ENCODE measurements at places on chromosomes 7 and 10.

- DNase-seq = no peak
Observed at GRCh38 chr7:148398844-148399365, 191.7 kb upstream of the C7orf33 start.

DNA sequence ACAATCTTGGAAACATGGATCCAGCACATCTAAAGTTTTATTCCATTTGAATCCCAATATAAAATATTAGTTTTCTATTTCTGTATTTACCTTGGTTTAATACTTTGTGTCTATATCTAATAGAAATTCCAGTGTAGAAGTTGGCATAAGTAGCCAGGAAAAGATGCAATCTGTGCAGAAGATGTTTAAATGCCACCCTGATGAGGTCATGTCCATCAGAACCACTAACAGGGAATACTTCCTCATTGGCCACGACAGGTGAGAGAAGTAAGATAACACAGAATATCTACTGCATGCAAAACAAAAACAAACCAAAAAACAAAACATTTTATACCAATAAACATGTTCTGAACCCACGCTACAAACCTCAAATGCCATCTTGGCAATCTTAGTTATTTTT lies 15.7 kb downstream of the PLEKHS1 start:
- no peak for DNase-seq

DNA sequence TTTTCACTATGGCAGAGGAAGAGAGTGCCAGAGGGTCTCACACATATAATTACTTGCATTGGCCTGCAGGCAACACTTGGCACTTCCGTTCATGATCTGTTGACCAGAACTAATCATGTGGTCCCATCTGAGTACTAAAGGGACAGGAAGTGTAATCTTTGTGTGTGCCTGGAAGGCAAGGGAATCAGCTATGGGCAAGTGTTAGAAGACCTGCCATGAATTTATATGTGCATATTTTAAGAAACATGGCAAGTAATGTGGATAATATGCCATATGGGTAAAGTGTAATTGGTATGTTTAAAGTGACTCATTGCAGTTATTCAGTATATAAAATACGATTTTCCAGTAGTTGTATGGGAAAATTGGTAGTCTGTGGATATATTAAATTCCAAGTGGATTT lies 46.1 kb downstream of the CCSER2 start:
- no peak for DNase-seq

GRCh38 chr10:100847440-100847839 lies 65.3 kb upstream of the SLF2 start:
- DNase-seq = no peak

DNA sequence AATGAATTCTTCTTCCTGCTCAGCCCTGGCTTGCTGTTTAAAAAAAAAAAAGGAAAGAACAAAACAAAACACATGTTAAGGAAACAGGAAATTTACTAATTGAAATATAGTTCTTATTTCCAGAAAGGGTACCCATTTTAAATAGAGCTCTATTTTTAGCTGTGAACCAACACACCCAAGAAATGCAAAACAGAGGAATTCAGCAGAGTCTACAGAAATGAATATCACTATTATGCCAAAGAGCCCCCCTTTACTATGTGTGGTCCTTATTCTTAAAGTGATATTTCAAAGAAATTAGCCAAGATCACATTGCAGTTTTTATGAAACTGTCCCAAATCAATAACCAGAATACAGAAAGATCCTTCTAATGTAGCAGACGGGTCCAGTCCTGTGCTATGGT lies 53.7 kb downstream of the CCDC6 start:
- DNase-seq = no peak

- peak; percentile 61 for DNase-seq
Observed at GRCh38 chr10:15167411-15168290, 842 bp downstream of the NMT2 start.

- DNase-seq = no peak
Observed at GRCh38 chr10:122327237-122328206, 47.0 kb upstream of the PLEKHA1 start.

DNA sequence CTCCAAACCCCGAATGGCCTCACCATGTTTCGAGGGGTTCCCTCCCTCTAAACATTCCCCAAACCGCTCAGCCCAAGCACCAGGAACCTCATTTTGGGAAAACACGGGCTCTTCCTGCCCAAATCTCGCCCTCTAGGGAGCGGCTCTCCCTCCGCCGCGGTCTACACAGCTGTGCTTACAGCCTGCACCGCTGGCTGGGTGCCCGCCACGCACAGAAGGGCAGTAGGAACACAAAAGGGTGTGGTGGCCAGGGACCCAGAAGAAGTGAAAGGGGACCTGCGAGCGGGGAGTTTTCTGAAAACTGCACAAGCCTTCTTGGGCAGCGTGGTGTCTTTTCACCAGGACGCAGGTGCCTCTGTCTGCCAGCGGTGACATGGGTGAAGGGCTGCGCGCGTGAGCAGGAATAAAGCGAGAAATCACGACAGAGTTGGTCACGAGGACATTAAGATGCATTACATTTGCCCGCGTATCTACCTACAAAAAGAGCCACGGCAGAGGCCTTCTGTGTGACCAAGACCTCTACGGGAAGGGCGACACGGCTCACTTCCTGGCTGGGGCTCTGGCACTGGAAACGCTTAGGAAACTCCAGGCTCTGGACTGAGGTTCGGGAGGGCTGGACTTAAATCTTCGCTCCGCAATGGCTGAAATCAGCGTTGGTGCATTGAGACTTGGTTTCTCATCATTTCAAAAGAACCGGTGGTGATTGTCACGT lies 171.7 kb downstream of the LSM5 start:
- DNase-seq = no peak

DNA sequence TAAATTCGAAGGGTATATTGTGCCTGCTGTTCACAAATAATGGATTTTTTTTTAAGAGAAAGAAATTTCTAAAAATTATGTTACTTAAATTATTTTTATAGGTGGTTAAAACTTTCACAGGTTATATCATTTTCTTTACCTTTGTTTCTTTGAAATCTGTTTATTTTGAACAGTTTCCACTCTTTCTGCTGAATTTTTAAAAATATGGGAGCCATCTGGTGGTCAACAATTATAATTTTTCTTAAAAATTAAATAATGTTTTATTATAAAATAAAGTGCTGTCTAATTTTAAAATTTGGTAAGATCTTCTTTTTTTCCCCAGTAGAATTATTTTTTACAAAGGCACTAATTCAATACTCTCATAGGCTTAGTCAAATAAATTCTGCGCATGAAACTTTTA lies 263.9 kb downstream of the ETV1 start:
- no peak for DNase-seq

DNA sequence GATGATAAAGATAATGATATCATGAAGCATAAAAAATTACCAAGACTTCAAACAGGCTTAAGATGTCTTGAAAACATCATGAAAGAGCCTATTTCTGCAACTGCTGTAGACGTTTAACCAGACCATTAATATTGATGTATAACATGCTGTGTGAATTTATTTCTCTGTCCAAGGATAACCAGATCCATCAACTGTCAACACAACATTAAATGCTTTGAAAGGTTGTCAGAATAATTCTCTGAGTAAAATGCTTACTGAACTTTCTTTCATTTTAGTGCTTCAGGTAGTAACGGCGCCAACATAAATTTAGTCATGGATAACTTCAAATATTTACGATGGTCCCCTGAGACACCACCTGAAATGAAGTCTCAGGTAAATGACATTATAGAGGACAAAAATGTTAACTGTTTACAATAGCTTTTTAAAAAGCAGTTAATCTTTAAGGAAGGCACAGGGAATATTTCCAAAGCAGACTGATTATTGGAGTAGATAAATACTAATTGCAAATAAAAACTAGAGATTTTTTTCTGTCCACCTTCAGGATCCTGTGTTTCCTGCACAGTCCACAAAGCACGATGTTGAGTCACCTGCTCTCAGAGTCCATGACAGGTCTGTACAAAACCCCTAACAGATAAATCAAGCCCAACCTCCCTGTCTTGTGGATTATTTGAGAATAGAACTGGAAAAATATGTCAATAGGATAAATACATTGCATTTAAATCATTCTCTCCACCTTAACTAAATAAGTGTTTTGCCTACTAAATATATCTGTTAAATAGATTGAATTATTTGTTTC lies 1213.2 kb downstream of the XPNPEP1 start:
- DNase-seq = no peak

GRCh38 chr10:82037076-82037475 lies 162.1 kb downstream of the NRG3 start:
- no peak for DNase-seq

GRCh38 chr7:92121681-92122080 lies 12.6 kb downstream of the CYP51A1 start:
- DNase-seq = no peak

DNA sequence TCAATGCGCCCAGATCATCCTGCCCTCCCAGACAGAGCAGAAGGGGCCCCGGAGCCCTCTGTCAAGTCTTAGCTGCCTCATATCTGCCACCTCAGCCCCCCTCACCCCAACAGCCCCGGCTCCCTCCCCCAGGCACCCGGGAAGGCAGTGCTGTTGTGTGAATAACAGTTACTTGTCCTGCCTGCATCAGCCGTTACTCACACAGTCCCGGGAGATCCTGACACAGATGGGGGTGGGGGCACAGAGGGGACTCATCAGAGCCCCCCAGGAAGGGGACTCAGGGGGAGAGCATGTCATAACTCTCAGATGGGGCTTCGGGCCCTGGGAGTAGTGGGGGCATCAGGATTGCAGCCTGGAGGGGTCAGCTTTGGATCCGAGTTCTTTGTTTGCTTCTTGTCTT lies 12.4 kb upstream of the SERPINE1 start:
- no peak for DNase-seq

GRCh38 chr7:66518151-66518691 lies 110.5 kb upstream of the KCTD7 start:
- DNase-seq = no peak

All from SK-N-DZ (cell line).